ENCODE measurements at places on chromosomes 3 and 15.

DNA sequence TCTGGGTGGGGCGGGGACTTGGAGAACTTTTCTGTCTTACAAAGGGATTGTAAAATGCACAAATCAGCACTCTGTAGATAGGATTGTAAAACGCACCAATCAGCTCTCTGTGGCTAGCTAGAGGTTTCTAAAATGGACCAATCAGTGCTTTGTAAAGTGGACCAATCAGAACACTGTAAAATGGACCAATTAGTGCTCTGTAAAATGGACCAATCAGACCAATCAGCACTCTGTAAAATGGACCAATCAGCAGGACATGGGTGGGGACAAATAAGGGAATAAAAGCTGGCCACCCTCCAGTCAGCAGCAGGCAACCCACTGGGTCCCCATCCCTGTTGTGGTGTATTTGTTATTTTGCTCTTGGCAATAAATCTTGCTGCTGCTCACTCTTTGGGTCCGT is 77.7 kb downstream of the KLF13 start:
- no peak for DNase-seq

- no peak for DNase-seq
Observed at GRCh38 chr3:171184372-171184771, 157.9 kb upstream of the SLC2A2 start.

- DNase-seq = no peak
Observed at GRCh38 chr3:52436500-52437149, 8.3 kb downstream of the SEMA3G start.

DNA sequence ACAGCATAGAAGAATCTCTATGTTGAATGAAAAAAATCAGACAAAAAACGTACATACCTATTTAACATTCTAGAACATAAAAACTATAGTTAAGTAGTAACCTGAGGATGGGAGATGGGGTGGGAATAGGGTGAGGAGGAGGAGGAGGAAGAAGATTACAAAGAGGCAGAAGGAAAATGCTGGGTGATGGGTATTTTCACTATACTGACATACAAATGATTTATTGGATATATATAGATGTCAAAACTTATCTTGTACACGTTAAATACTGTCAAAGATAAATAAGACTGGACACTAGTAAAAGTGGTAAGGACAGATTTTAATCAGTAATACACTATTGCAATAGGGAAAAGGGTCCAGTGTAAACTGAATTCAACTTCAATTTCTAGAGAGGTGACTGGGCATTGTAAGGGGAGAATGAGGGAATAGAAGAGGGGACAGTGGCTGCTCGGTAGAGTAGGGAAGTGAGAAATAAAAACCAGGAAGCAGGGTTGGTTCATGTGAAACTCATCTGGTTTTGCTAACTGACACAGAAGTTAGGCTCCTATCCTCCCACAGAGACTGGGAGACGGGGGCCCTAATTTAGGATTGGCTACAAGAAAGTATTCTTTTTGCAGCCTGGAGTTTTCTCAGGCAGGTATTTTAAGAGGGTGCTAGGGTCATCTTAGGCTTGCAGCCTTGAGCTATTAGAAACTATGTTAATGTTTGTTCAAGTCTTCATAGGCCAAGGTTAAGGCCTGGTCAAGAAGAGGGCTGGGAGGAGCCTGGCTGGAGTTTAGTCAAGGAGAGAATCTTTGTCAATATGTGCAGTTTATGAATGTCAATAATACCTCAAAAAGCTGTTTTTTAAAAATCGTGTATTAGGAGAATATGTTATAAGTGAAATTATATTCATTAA is 15.0 kb upstream of the C15orf61 start:
- DNase-seq = no peak

GRCh38 chr15:48472756-48473155 is 141.5 kb downstream of the DUT start:
- peak; percentile 80 for DNase-seq

DNA sequence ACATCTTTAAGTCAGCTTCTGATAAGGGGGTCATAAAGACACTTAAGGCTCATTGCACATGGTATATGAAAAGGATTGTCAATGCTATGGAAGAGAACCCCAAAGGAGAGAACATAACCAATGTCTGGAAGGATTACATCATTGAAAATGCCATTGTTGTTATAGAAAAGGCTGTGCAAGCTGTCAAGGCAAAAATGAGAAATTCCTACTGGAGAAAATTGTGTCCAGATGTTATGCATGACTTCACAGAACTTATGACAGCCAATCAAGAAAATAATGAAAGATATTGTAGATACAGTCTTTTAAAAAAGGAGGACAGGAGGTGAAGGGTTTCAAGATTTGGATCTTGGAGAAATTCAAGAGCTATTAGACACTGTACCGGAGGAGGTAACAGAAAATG is 96.3 kb upstream of the MBNL1 start:
- DNase-seq = no peak
